Left ventricle myocardium inferior (tissue), 1 donor: ENCODE measurements at places on chromosomes 1 and 21. TPM values are rescaled to one million over a fixed set of nuclear protein-coding genes. Genes with fewer than 3 reads are reported as not detected.

FLG gene
- total RNA-seq: not detected

KPRP gene
- not detected for total RNA-seq

CFHR2 gene
- not detected for total RNA-seq

PLEKHO1 gene
- total RNA-seq: 49.4 TPM

GRCh38 chr1:168372307-168372706 is 91.6 kb downstream of the TBX19 start:
- DNase-seq: no peak

DNA sequence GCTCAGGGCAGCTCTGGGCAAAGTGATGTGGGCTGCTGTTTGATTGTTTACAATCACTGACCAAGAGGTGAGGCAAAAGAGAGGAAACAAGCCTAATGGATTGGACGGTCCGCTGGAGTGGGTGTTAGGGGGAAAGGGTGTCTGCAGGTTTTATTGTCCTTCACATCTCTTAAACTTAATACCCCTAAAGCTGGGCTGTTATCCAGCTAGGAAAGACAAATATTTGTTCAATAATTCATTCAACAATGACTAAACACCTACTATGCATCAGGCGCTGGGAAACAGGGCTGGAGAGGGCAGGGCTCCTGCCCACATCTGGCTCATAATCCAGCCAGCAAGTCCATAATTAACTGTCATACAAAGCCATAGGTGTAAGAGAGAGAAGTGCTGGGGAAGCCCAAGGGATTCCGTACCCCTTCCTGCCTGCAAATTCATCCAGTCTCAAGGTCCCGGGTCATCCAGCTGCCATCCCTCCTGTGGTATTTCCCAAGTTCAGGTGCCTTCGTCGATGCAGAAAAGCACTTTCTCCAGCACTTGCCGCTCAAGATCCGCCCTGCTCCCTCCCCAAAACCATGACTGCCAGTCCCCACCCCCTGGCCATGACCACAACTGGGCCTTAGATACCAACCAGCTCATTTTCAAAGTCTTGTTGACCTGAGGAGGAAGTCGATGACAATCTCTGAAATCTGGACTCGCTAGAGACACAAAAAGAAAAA is 10.7 kb downstream of the TMEM63A start:
- DNase-seq: no peak
